CD4-positive, alpha-beta T cell (primary cell): ENCODE measurements at places on chromosomes 4 and X.

DNA sequence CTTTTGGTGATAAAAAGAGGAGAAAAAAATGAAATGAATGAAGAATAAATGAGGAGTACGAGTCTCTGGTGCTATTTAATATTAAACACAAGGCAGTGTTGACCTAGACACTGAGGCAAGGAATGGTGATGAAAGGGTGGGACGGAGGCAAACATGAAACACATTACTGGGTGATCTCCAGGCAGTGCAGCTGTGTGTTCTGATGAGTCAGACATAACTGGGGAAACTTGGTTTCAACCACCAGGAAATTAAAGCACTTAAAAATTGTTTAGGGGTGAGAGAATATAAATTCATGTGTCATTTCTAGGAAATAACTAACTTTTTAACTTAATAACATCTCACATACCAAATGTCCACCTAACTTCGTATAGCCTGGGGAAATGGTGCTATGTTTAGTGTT lies 19.7 kb upstream of the CXCL6 start:
- DNase-seq: no peak

GRCh38 chr4:15989424-15989823 lies 26.4 kb upstream of the FGFBP2 start:
- DNase-seq: no peak

DNA sequence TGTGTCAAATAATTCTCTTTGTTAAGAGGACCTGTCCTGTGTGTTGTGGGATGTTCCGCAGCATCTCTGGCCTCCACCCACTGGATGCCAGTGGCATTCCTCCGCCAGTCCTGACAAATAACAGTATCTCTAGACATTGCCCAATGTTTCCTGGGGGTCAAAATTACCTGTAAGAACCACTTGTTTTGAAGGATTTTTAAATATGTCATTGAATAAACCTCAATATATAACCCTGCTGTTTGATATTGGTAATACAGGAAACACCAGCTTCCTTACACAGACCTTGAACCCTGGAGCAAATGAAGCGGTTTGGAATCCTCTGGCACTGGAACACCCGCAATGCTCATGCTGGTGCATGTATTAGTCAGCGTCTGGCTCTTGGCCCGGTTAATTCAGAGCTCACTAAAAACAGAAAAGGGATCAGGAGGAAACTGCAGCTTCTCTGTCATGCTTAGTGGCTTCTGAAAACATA lies 101.3 kb downstream of the TBL1X start:
- DNase-seq: no peak

- DNase-seq: no peak
These were observed 40.0 kb upstream of the SMARCA5 start for GRCh38 chr4:143473334-143474126.

DNA sequence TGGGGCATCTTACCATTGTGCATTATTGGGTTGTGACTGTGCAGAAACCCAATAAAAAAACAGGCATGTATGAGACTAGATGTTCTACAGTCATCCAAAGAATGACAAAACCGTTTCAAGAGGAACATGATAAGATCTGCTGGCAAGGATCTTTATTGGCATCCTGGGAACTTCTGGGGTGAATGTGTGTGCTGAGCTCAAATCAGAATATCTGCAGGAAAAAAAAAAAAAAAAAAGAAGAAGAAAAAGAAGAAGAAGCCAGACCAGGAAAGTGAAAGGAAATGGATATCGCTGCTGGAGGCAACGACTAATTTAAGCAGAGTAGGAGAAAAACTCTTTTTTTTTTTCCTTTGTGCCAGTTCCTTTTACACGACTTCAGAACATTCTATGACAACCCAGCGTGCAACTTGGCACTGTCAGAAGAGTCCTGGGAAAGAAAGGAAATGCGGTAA lies 484.2 kb upstream of the BOD1L1 start:
- DNase-seq: no peak

DNA sequence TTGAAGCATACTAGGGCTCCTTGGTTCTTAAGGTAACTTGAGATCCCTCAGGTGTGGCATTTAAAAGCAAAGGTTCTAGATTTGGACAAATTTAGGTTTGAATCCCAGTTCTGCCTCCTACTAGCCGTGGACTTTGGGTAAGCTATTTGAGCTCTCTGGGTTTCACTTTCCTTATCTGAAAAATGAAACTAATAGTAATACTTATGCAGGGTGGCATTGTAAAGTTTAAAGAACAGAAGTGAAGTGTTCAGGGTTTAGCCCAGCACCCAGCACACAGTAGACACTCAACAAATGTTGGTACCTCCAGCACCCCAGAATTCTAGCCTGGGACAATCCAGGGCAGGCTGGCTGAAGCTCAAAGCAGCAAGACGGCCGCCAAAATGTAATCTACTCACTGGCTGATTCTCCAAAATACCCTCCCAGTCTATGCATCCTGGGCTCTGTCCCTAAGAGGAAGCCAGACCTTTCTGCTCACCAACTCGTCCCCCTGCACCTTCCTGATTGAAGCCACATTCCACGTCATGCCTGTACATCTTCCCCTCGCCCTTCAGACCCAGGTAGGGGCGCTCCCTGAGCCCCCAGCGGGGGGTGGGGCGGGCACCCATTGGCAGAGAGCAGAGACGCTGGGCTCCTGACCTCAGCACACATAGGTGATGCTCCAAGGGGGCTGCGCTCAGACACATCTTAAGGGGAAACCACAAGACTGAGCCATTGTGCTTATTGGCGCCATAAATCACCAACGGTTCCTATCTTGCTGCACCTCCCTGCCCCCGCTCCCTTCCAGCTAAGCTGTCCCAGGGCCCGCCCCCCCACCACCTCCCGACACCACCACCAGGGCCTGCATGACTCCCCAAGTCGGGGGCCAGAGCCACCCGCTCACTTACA lies 160.6 kb downstream of the BCOR start:
- no peak for DNase-seq

GRCh38 chr4:16250661-16251365 lies 24.5 kb upstream of the TAPT1 start:
- DNase-seq: no peak

GRCh38 chr4:181618896-181619295 lies 624.3 kb upstream of the TENM3 start:
- DNase-seq: no peak

DNA sequence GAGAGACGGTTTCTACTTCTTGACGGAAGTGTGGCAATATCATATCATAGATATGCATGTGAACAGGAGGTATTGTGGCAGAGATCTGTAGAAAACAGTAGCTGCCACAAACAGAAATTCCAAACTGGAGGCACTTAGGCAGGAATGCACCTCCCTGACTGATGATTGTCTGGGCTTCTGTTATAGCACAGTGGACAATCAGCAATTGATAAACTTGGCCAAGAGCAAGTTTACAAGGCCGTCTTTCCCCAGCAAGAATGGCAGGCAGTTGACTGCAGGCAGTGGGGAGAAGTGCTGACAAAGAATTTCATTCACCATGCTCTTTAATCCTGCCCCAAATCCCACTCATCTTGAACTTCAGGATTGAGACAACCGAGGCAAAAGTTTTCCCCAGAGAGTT lies 114.4 kb upstream of the STOX2 start:
- no peak for DNase-seq

GRCh38 chr4:55030589-55030988 lies 94.8 kb downstream of the KDR start:
- no peak for DNase-seq

- no peak for DNase-seq
These were observed 23.1 kb upstream of the PLK4 start for GRCh38 chr4:127857641-127858040.

GRCh38 chrX:100864657-100865391 lies 9.3 kb downstream of the NOX1 start:
- DNase-seq: no peak

- no peak for DNase-seq
These were observed 58.7 kb downstream of the SCFD2 start for GRCh38 chr4:53307210-53307609.

GRCh38 chr4:188127214-188127874 lies 11.9 kb upstream of the TRIML1 start:
- no peak for DNase-seq

- no peak for DNase-seq
These were observed 34.3 kb upstream of the CPEB2 start for GRCh38 chr4:14967982-14968381.

DNA sequence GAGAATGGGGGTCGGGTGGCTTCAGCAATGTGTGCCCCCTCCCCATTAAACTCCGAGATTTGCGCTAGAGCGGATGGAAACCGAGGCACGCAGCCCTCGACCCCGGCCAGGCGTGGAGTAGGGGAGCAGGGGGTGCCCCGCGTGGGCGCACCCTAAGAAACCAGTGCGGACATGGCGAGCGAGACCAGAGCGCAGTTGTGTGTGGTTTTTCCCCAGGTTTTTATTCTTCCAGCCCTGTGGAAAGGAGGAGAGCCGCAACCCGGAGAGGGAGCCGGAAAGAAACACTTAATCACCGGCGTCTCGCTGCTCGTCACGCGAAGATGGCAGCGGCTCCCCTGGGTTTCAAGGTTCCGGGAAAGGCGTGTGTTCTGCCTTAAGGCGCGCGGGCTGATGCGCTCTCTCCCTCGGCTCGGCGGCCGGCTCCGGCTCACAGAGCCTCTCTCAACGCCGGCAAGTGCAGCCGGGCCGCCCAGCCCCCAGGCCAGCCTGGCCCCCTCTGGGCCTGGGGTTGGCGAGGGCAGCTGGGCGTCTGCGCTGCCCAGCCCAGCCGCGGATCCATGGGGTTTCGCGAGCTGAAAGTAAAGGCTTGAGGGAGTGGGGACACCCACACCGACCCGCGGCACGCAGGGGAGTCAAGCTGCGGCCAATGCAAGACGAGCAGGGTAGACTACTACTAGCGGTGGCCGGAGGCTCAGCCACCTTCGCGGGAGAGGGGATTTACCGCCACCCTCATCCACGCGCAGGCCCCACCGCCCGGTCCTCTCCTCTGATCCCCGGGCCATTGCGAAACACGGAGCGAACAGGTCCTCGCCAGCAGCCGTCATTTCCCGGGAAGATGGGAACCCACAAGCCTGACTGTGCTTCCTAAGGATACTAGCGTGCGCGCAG lies 74.0 kb upstream of the BCOR start:
- DNase-seq: no peak

- no peak for DNase-seq
These were observed 15.9 kb upstream of the ADRA2C start for GRCh38 chr4:3750334-3750733.

GRCh38 chrX:2974961-2975360 lies 31.4 kb upstream of the ARSH start:
- no peak for DNase-seq

GRCh38 chrX:19839770-19840254 lies 47.6 kb downstream of the SH3KBP1 start:
- no peak for DNase-seq

GRCh38 chr4:54152846-54153600 lies 53.1 kb downstream of the GSX2 start:
- DNase-seq: no peak

- DNase-seq: no peak
These were observed 107.4 kb downstream of the FAM13A start for GRCh38 chr4:88949605-88950004.

GRCh38 chrX:120751683-120752082 lies 121.8 kb upstream of the C1GALT1C1 start:
- DNase-seq: no peak

- no peak for DNase-seq
These were observed 54.6 kb upstream of the RAPGEF2 start for GRCh38 chr4:159048166-159048886.

GRCh38 chr4:172649143-172649542 lies 519.5 kb upstream of the GALNT7 start:
- no peak for DNase-seq

GRCh38 chr4:145155268-145155870 lies 25.0 kb downstream of the OTUD4 start:
- DNase-seq: no peak

GRCh38 chr4:1013225-1014073 lies 2.0 kb downstream of the FGFRL1 start:
- no peak for DNase-seq

- DNase-seq: no peak
These were observed 37.8 kb downstream of the TET2 start for GRCh38 chr4:105184316-105184980.

GRCh38 chr4:182938205-182938645 lies 21.0 kb upstream of the DCTD start:
- DNase-seq: peak; percentile 56

- DNase-seq: no peak
These were observed 55.4 kb upstream of the TRO start for GRCh38 chrX:54865208-54865607.

DNA sequence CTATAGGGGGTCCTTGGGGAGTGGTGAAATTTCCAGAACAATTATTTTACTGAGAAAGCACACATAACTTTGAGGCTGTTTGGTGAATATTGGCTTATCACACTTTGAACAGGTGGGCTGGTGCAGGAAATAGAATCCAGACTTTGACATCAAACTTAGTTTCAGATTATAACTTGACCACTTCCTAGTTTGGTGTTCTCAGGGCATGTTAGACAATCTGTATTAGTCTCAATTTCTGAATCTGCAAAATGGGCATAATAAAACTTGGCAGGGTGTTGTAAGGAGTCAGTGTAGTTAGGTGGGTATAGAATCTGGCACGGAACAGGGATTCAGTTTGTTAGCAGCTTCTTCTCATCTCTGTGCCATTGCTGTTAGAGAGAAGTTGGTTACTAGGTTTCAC lies 43.3 kb upstream of the MBNL3 start:
- no peak for DNase-seq

DNA sequence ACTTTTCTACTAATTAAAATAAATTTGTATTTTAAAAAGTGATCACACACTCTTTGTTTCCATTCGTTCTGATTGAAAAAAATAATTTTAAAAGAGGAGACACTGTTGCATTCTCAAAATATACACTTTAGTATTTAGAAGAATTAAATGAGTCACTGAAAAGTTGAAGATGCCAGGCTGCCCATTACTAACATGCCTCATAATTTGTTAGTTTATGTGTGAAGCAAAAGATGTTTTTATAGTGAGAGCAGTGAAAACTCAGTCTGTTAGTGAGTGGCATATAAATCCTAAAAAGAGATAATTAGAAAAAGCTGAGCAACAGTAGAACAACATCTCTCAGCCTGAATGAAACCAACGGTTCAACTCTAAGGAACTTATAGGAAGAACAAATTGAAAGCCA lies 143.4 kb downstream of the CDS1 start:
- DNase-seq: no peak

- peak; percentile 15 for DNase-seq
These were observed 471 bp downstream of the MCTS1 start for GRCh38 chrX:120604361-120604782.

GRCh38 chr4:1293991-1294390 lies 4.3 kb downstream of the MAEA start:
- DNase-seq: no peak
